ENCODE measurements at places on chromosomes 12 and 14. TPM values are rescaled to one million over a fixed set of nuclear protein-coding genes. Genes with fewer than 3 reads are reported as not detected.

DNA sequence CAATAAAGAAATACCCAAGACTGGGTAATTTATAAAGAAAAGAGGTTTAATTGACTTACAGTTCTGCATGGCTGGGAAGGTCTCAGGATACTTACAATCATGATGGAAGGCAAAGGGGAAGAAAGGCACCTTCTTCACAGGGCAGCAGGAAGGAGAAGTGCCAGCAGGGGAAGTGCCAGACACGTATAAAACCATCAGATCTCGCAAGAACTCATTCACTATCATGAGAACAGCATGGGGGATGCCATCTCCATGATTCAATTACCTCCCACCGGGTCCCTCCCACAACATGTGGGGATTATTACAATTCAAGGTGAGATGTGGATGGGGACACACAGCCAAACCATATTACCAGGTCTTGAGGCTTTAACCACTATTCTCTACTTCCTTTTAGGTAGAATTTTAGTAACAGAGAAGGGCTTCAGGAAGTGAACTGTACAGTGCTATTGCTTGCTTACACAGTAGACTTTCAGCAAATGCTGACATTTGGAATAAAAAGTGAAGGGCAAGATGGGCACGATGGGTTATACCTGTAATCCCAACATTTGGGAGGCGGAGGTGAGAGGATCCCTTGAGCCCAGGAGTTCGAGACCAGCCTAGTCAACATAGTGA lies 40.8 kb upstream of the OR4E1 start:
- DNase-seq: no peak

DNA sequence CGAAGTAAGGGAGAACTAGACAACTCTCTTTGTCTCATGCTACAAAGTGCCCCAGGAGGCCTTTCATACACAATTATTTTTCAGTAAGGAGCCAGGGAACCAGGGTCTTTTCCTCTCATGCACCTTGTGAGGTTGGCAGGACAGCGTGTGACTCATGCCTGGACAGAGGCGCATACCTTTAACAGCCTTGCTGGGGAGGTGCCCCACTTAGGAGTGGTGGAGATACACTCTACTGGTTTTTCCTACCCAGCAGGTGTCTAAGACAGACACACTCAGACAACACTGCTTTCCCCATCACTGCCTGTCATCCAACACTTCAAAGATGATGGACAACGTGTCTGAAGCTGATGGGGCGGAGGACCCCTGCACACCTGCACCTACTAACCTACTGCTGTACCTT lies 49.1 kb downstream of the B4GALNT3 start:
- no peak for DNase-seq

DNA sequence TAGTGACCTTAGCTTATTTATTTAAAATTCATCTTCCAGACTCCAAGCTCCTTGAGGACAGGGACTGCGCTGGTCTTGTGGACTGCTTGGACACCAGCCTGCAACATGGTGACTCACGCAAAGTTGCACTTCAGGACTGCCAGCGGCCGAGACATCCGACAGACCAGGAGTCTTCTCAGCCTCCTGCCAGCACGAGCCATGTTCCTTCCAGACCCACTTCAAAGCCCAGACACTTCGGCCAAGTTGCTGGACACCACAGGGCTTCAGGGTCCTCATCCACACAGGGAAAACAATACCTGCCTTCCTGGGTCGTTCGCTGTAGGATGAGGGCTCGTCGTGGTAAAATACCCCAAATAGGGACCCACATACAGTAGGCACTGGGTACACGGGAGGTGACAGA lies 88.7 kb downstream of the BCL11B start:
- DNase-seq: no peak

GRCh38 chr14:54622192-54622958 lies 55.4 kb downstream of the SAMD4A start:
- no peak for DNase-seq

PRKD1 gene
- total RNA-seq: 4.0 TPM
